ENCODE measurements at places on chromosomes 16 and 17.

DNA sequence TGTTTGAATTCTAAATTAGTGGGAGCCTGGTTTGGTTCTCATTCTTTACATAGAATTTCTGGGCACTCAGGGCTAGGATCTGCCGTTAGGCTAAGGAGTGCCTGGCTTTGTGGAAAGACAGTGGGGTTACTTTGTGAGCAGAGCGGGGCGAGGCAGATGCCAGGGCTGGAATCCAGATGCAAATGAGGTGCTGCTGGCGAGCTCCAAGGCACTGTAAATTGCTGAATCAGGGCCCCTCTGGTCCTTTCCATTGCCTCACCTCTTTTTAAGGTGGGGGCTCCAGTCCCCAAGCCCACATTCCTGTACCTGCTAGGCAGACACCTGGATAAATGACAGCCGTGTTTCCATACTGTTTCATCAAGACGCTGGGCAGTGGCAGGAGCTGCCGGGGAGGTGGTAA, 33.8 kb downstream of the PIPOX start:
- no peak for DNase-seq

- no peak for DNase-seq
These were observed 202.9 kb downstream of the IRF8 start for GRCh38 chr16:86101897-86102157.

GRCh38 chr17:59756236-59756818, 48.9 kb downstream of the VMP1 start:
- no peak for DNase-seq

DNA sequence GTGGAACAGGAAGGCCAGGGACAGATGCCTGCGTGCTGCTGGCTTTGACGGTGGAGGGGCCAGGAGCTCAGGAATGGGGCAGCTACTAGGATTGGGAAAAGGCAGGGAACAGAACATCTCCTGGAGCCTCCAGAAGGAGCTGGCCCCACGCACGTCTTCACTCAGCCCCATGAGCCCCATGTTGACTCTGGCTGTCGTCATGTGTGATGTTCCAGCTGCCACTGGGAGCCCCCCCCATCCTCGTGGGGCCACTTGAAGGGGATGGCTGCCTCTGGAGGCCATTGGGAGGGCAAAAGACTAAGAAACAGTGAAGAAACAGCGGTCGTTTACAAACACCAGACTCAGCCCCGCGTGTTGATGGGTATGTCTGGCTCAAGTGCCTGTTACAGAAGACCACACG, 18.5 kb upstream of the APRT start:
- DNase-seq, result no peak
